ENCODE measurements at places on chromosomes 16 and 17. TPM values are rescaled to one million over a fixed set of nuclear protein-coding genes. Genes with fewer than 3 reads are reported as not detected.

DNA sequence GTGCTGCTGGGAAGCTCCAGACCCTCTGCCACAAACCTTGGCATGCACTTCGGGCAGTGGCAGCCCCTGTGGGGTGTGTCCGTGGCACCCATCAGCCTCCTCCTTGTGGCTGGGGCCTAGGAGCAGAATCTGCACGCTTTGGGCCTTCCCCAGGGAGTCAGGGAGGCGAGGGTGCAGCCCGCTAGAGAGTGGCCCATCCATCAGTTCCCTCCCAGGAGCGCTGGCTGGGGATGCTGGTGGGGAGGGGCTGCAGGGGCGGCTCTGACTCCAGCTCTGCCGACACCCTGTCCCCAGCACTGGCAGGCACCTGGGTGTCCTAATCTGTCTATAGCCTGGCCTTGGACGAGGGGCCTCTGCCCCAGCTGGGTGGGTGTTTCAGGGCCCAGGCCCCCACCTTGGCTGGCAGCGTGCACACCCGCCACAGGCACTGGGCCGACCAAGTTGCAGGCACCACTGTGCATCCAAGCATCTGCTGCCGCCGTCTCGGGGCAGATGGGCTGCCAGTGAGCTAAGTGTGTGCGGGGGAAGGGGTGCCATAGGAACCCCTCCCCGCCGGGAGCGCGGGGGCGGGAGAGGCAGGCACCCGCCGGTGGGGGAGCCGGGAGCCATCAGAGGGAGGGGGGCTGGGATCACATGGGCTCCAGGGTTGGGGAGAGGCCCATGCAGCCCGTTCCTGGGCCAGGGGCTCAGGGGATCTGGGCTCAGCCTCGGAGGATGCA lies 30.2 kb downstream of the ENDOV start:
- no peak for DNase-seq

- DNase-seq = no peak
These were observed 679.8 kb upstream of the KIF2B start for GRCh38 chr17:53142890-53143289.

DNA sequence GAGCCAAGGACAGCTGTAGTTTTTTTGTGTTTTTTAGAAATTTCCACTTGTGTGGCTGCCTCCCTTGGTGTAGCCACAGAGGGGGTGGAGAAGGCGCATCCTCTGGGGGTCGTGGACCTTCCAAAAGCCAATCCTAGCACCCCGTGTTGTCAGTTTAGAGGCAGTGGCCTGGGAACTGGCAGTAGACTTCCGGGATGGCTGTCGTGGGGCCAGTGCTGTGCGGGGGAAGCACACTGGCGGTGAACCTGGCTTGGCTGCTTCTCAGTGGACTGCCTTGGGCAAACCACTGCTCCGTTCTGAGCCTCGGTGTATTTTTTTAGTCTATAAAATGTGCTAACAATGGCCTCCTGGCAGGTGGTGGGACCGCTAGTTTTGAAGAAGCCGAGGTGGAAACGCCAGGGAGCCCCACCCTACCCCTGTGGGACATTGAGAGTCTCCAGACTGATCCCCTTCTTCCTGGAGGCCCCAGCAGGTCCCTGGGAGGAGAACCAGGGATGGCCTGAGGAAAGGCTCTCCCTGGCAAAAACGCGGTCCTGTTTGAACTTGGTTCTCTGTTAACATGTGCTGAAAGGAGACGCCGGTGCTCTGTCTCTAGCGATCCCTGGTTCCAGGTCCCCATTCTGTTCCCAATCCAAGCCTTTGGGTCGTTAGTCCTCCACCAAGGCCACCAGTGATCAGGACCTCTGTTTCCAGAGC lies 125.7 kb downstream of the CMIP start:
- no peak for DNase-seq

GRCh38 chr16:588639-588888 lies 1.3 kb upstream of the RAB40C start:
- peak; percentile 80 for DNase-seq

GRCh38 chr16:27066668-27067537 lies at the start of gene C16orf82:
TSS of gene C16orf82 (plus strand) at chr16:27066927.
- DNase-seq = no peak

GRCh38 chr16:30082545-30083090 lies 6.8 kb downstream of the PPP4C start:
- no peak for DNase-seq

DNA sequence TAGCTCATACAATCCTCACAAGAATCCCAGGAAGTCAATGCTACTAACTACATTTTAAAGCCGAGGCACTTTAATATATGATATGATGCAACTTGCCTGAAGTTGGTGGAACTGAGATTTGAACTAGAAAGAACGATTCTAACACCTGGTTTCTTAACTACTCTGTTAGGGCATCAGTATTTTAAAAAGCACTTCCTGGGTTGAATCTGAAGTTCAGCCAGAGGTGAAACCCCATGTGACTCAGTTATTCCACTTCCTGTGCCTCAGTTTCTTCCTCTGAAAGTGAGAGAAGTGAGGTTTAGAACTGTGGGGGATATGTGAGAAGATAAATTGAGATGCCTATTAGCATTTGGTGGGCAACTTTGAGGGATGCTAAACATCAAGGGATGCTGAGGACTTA lies 129.4 kb upstream of the ANKFN1 start:
- DNase-seq = no peak

- no peak for DNase-seq
These were observed 608.0 kb downstream of the CDH11 start for GRCh38 chr16:64513871-64514270.

GRCh38 chr16:28528463-28528867 lies 10.3 kb downstream of the NUPR1 start:
- no peak for DNase-seq

DNA sequence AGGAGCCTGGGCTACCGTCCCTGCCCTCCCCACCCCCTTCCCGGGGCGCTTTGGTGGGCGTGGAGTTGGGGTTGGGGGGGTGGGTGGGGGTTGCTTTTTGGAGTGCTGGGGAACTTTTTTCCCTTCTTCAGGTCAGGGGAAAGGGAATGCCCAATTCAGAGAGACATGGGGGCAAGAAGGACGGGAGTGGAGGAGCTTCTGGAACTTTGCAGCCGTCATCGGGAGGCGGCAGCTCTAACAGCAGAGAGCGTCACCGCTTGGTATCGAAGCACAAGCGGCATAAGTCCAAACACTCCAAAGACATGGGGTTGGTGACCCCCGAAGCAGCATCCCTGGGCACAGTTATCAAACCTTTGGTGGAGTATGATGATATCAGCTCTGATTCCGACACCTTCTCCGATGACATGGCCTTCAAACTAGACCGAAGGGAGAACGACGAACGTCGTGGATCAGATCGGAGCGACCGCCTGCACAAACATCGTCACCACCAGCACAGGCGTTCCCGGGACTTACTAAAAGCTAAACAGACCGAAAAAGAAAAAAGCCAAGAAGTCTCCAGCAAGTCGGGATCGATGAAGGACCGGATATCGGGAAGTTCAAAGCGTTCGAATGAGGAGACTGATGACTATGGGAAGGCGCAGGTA lies 762 bp downstream of the CDK12 start:
- DNase-seq = peak; percentile 37

- no peak for DNase-seq
These were observed 42.9 kb upstream of the BHLHA9 start for GRCh38 chr17:1227365-1227764.

TBC1D3 gene
- not detected for polyA plus RNA-seq

CES1 gene
- 0.03 TPM for polyA plus RNA-seq

UBN1 gene
- polyA plus RNA-seq = 16.3 TPM

ABCC12 gene
- polyA plus RNA-seq = not detected

TOX3 gene
- not detected for polyA plus RNA-seq

RNU2-1 gene
- not detected for polyA plus RNA-seq

CSH2 gene
- polyA plus RNA-seq = not detected

EIF3C gene
- polyA plus RNA-seq = 260 TPM

NPIPB9 gene
- polyA plus RNA-seq = 0.11 TPM

CA10 gene
- not detected for polyA plus RNA-seq

ANKRD40 gene
- polyA plus RNA-seq = 23.5 TPM
